ENCODE measurements at places on chromosomes 2 and 18. TPM values are rescaled to one million over a fixed set of nuclear protein-coding genes. Genes with fewer than 3 reads are reported as not detected.

DNA sequence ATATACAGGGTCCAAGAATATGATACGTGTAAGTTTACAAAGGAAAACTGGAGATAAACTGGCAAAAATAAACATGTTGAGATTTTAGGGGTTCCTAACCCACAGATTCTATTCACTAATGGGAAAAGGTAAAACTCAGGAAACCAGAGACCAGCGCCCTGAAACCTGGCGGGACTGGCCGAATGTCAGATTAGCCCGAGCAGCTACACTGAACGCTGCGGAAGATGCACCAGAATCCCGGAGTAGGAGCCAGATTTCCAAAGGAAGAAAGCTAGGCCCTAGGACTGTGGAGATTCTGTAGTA is 679 bp upstream of the WDR75 start:
- DNase-seq, result peak; percentile 10

DNA sequence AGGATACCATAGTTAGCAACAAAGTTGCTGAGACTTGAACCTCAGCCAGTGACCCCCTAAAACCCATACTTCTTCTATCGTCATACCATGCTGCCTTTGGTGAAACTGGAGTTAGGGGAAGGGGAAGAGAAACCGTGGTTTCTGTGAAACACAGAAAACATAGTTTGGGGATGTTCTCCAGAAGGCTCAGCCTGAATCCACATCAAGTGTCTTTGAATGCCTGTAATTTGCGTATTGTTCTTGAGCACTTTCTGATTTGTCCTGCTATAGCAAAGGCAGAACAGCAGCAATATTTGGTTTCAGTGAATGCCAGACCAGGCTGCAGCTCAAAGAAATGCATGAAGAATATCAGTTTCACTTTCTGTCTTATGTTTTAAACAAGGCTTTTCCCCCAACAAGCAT is 258.7 kb downstream of the TTC32 start:
- DNase-seq, result no peak

DNA sequence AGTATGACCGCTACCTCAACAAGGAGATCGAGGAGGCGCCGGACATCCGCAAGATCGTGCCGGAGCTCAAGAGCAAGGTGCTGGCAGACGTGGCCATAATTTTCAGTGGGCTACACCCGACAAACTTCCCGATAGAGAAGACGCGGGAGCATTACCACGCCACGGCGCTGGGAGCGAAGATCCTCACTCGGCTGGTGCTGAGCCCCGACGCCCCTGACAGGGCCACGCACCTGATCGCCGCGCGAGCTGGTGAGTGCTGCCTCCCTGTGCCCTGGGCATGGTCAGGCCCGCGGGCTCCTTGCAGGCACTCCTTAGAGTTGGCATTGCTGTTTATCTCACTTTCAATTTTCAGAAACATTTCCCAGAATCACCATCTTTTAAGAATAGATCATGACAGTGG is 35.7 kb downstream of the CTDP1 start:
- DNase-seq, result no peak

The ID2 gene
- total RNA-seq, result 58.2 TPM

- DNase-seq, result peak; percentile 26
These were observed 89.2 kb upstream of the GLS start for GRCh38 chr2:190791347-190791975.

The CREG2 gene
- total RNA-seq, result 0.03 TPM

The PDE11A gene
- total RNA-seq, result 1.2 TPM

DNA sequence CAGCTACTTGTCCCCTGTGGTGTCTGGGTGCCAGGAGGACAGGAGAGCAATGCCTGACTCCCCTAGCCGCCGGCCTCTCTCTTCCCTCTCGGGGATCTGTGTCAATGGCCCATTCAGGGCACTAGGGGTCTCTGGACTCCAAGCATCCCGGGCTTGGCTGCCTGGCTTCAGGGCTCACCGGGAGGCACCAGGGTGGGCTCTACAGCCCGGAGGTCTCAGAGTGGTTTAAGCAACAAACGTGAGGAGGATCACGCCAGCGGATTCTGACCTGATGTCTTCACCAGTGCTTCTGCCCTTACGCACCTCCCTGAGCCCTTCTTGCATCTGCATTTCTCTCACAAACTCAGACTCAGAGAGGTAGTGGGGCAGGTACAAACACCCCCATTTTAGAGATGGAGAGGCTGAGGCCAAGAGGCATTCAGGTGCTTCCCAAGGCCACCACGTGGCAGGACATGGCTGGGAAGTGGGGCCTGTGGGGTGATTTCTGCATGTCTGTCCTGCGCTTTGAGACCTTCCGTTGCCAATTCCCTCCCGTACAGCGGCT is 243.0 kb downstream of the CELF4 start:
- peak; percentile 91 for DNase-seq

- no peak for DNase-seq
These were observed 288.4 kb downstream of the ASXL3 start for GRCh38 chr18:33866386-33866785.

The UGT1A4 gene
- total RNA-seq, result not detected

- no peak for DNase-seq
These were observed 9.1 kb upstream of the ATP6V1C2 start for GRCh38 chr2:10712185-10712809.

DNA sequence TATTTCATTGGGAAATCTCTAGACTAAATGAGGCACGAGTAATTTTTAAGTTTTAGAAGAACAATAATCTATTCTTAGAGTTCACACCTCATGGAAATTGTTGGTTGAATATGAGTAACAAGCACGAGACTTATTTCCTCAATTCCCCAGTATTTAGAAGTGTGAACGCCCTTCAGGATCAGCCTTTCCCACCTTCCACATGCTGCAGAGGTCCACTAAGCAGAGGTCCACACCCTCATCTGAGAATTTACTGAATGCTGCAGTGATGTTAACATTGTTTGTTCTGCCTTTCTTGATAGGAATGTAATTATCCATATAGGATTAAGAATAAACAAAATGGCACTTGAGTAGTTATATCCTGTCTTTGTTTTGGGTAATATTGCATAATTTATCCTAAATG is 41.8 kb downstream of the LTBP1 start:
- DNase-seq, result no peak

DNA sequence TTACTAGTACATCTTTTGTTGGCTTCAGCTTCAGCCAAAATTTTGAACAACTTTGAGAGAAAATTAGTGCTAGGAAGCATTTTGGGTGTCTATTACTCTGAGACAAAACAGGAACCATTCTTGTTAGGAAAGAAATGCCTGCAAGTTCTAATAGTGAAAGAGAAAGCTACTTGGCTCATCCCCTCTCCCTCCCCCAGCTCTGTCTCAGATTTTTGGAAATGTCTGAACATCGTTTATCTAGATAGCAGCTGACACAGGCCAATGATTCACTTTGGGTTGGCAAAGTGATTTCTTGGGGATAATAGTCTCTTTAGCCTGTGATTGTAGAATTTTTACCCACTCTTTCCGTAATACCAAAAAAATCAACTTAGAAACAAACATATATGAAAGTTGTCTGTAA is 42.3 kb upstream of the PTPRM start:
- no peak for DNase-seq

- DNase-seq, result peak; percentile 93
These were observed at the start of gene ANKRD29 for GRCh38 chr18:23662309-23663263. ANKRD29 (minus strand) TSS chr18:23662911; CDS start chr18:23662730, 181 bp downstream.

The TTN gene
- total RNA-seq, result 0.80 TPM

The KCNF1 gene
- total RNA-seq, result 3.0 TPM

The PLEK gene
- not detected for total RNA-seq

DNA sequence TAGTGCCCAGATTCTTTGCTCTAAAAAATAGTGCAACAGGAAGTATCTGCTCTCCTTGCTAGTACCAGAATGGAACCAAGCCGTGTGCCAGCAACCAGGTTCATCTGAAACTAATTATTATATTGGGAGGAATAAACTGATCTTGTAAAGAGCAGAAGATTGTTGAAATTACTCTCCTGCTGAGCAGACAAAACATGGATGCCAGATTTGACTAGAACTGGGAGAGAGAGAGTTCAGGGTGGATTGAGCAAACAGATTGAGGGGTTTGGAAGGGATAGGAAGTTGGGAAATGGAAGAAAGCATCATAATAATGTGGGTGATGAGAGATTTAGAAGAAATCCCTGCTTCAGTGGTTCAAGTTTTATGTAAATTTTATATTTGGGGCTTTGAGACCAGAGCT is 160.1 kb upstream of the RASGRP3 start:
- DNase-seq, result no peak

DNA sequence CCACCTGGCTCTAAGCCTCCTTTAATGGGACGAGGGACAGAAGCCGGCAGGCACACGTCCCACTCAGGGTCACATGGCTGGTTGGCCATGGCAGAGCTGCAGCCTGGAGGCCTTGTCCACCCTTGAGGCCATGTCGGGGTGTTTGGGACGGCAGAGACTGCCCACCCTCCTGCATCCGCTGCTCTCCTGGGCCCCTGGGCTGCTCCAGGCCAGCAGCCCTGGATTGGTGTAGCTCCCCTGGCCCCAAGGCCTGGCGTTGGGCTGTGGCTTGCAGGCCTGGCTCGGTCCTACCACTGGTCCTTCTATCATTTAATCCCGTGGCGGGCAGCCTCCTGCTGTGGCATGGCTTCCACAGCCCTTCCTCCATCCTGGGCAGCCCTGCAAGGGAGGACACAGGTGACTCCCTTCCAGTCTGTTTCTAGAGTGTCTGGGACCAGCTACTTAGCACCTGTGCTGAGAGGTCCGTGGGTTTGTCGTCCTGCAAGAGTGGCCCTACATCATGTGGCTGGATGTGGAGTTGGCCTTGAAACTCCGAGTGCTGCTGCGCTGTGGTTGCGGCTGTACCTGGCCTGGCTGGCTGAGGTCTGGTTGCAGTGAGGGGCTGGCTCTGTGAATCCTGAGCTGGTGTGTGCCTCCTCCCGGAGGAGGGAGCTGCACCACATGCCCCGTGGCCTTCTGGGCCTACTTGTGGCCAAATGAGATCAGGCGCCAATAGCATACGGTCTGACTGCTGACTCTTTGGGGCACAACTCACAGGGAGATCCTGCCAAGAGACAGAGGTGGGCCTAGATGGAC is 67.3 kb downstream of the SH3RF3 start:
- no peak for DNase-seq

DNA sequence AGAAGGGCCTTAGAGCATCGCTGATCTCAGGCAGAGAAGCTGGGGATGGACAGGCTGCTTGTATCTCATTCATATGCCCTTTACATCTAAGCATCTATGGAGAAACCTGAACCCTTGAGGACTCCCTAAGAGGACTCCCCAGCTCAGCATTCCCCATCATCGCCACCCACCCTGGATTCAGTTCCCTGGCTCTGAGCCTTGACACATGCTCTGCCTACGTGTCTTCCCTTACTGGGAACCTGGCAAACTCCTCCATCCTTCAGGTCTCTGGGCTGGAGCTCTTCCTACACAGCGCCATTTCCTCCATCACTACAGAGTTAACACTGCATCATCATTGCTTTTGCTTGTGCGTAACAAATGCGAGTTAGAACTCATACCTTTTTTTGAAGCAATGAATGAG is 31.2 kb upstream of the OTOF start:
- no peak for DNase-seq

DNA sequence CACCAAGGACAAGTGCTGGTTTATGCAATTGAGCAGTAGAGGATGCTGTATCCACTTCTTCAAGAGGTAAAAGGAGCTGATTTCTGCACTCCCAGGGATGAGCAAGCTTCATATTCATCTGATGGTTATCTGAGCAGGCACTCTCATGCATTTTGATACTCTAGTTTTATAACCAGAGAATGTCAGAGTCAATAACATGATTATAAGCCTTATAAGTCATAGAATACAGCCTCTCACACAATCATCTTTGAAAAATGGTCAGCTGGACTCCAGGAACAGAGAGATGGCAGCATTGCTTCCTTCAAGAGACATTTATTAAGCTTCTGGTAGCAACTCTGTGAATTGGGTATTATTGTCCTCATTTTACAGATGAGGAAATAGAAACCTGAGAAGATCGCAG is 167.1 kb downstream of the SLC8A1 start:
- no peak for DNase-seq

The TNFRSF11A gene
- total RNA-seq, result 1.2 TPM

The IL36RN gene
- total RNA-seq, result not detected

DNA sequence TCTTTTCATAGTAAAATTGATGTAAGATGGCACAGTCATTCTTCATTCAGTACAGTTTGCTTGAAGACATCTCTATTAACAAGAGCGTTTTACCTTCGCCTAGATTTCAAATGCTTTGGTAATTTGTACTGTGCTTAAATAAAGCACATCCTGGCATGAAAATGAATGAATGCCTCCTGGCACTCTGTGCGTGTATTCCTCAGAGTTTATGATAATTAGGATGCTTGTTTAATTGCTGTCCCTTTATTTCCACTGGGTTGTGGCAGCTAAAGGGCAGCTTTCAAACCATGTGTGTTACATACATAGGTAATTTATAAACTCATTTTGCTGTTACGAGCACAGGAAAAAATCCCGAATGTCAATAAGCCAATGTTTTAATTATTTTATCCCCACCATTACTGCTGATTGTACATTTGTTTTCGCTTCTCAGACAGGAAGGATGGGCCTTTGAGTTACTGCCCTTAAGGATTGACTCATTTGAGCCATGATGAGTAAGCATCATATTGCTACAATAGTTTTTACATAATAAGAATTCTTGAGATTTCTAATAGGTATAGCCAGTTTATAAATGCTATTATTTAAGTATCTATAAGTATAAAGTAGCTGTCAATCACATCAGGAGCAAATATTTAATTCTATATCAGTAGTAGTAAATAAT is 516.5 kb downstream of the XIRP2 start:
- no peak for DNase-seq

DNA sequence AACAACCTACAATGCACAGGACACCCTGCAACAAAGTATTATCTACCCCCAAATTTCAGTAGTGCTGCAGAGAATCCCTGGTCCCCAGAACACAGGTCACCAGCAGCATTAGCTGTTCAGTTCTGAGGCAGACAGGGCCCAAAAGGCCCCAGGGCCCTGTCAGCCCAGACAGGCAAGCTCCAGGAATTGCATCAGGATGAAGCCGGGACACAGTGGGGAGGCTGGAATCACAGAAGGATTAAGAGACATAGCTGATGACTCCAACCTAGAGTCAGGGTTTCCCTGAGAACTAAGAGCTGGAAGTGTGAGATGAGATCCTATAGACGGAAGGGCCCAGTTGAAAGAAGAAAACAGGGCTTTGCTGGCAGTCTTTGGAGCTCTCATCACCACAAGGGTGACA is 148.1 kb downstream of the GALNT14 start:
- no peak for DNase-seq

The FSHR gene
- not detected for total RNA-seq

DNA sequence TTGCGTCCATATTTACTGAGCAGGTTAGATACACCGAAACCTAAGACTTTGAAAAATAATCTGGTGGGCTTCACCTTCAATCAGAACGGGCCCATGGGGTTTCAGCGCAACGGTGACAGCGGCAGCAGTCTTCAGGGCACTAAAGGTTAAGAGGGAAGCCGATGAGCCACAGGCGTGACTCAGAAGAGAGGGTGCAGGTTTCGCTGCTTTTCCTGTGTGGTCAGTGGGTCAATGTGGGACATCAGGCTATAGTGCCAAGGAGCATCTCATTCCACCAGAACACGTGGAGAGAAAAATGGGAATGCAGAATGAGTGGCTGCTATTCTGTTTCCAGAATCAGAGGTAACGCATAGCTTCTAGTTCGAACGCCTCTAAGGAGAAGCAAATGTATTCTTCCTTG is 8.9 kb downstream of the PTGR3 start:
- no peak for DNase-seq

The OSGEPL1 gene
- total RNA-seq, result 25.6 TPM
